ENCODE measurements at places on chromosomes 2 and 18.

- DNase-seq = no peak
Measured at GRCh38 chr2:152015552-152015951, 83.3 kb downstream of the CACNB4 start.

DNA sequence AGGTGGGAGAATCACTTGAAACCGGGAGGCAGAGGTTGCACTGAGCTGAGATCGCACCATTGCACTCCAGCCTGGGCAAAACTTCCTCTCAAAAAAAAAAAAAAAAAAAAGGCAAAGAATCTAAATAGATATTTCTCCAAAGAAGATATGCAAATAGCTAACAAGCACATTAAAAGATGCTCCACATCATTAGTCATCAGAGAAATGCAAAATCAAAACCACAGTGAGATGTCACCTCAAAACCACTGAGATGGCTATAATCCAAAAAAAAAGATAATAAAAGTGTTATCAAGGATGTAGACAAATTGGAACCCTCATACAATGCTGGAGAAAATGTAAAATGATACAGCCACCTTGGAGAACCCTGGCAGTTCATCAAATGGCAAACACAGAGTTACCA is 8.4 kb downstream of the ST8SIA5 start:
- no peak for DNase-seq

DNA sequence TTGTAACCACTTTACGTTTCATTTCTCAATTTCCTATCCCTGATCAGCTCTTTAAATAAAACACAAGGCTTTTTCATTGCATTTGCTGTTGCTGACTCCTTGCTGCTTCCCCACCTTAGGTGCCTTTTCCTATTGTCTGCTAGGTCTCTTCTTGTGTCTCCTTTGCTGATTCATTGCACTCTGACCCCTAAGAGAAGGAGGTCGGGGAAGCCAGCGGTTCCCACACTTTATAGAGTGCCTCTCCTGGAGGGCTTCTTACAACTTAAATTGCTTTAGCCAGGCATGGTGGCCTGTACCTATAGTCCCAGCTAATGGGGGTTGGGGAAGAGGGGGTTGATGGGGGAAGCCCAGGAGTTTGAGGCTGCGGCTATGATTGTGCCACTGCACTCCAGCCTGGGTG is 495.0 kb downstream of the DLGAP1 start:
- no peak for DNase-seq

DNA sequence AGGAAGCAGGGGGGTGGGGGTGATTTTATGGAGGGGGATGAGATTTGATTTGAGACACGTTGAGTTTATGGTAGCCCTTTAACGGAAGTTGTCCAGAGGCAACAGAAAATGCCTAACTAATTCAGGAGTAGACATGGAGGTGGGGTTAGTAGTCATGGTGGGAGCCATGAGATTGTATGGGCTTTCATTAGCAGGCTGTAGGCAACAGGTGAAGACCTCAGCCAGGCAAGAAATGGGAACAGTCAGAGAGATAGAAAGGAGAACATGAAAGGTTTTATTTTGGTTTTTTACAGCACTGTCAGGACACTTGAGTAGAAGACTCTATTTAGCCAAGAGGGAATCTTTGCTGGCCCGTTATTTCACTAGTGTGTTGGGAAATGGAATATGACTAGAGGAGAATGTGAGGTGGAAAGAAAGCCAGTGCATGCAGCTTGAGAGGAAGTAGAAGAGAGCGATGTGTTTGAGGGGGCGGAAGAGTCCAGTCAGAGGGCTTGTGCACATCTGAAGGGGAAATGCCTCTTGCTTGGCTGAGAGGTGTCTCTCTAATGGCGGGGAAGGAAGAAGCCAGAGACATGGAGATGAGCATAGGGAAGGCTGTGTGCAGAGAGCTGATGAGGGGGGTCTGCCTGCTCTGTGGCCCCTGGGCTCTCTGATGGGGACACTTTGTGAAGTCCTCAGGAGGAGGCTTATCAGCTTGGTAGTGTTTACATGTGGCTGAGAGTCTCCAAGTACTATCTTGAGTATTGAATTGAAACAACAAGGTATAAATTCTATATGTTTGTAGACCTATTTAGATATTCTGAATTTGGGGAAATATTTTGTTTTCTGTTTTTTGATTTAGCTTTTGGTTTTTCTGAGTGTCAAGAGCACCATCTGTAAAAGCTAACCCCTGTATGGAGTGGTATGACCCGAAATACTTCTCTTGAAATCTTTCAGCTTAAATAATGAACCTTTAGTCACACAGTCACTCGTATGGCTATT is 66.9 kb upstream of the ITM2C start:
- DNase-seq = no peak

GRCh38 chr18:27845897-27846296 is 331.0 kb downstream of the CDH2 start:
- no peak for DNase-seq

DNA sequence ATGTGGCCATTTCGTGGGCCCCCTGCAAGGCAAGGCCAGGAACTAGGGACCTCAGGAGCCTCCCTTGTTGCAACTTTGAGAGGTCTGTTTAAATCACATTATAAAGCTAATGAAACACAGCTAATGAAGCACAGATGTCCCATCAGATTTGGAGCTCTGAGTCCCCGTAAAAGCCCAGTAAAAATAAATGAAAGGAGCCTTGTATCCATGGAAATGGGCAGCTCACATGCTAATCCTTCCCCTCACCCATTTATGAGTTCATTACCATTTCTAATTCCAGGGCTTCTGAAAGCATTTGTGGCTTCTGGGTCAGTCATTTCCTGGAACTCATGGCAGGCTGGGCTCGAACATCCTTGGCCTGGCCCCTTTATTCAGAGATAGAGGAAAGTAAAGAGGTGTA is 274.8 kb downstream of the SS18 start:
- no peak for DNase-seq

- DNase-seq = no peak
Measured at GRCh38 chr18:25001803-25002202, 350.2 kb downstream of the ZNF521 start.

DNA sequence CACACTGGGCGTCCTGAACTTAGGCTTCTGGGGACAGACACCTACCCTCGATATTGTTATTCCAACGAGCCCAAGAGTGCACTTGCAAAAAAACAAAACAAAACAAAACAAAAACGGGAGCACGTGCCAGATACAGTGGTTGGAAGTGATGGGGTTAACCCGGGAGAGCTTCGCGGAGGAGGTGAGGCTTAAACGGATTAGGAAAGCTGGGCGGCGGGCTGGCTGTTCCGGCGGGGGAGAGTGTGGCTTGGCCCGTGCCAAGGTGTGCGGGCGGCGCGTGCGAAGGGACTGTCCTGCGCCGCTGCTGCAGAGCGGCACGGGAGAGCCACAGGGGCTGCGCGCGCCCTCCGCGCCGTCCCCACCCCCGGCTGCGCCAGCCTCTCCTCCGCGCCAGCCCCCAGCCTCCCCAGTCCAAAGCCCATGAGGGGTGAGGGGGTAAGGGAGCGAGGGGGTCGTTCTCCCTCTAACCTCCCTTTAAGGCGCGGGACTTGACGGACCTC is 1.5 kb upstream of the SLC30A3 start:
- peak; percentile 18 for DNase-seq

GRCh38 chr2:115782286-115782685 is 1339.8 kb downstream of the DPP10 start:
- DNase-seq = no peak

GRCh38 chr2:64748561-64748960 is 94.8 kb upstream of the SERTAD2 start:
- DNase-seq = no peak

DNA sequence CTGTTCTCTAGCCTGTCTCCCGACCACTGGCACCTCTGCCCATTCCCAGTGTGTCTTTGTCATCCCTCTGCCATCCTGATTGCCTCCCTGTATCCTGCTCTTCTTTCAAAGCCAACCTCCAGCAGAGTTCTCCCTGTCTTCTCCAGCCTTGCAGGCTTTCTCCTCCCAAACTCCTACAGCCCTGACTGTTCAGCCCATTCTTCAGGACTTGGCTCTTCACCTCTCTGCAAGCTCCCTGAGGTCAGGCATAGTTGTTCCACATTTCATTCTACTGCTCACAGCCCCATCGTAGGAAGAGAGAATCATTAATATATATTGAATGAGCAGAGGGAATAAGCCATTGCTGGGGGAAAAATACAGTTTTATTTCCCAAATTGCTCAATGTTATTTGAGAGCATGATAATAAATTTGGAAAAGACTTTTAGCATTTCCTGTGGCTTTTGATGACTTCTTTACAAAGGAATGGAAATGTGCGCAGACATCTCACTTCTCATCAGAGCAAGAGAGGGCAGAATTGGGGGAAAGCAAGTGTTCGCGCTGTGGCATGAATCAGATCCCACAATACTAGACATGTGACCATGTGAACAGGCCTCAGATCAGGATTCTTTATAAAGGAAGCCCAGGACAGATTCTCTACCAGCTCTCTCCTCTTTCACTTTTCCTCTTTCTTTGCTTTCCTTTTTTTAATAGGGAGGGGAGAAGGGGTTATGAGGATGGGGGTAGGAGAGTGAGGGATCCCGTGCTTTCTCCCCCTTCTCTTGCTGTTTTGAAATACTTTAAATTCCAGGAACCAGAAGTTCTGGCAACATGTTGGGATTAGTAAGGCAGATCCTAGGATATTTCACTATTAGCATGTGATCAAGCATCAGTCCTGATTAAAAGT is 37.4 kb downstream of the EPAS1 start:
- DNase-seq = no peak

GRCh38 chr2:198213253-198213652 is 408.9 kb downstream of the PLCL1 start:
- no peak for DNase-seq

- no peak for DNase-seq
Measured at GRCh38 chr2:72727356-72727755, 98.5 kb downstream of the EXOC6B start.

DNA sequence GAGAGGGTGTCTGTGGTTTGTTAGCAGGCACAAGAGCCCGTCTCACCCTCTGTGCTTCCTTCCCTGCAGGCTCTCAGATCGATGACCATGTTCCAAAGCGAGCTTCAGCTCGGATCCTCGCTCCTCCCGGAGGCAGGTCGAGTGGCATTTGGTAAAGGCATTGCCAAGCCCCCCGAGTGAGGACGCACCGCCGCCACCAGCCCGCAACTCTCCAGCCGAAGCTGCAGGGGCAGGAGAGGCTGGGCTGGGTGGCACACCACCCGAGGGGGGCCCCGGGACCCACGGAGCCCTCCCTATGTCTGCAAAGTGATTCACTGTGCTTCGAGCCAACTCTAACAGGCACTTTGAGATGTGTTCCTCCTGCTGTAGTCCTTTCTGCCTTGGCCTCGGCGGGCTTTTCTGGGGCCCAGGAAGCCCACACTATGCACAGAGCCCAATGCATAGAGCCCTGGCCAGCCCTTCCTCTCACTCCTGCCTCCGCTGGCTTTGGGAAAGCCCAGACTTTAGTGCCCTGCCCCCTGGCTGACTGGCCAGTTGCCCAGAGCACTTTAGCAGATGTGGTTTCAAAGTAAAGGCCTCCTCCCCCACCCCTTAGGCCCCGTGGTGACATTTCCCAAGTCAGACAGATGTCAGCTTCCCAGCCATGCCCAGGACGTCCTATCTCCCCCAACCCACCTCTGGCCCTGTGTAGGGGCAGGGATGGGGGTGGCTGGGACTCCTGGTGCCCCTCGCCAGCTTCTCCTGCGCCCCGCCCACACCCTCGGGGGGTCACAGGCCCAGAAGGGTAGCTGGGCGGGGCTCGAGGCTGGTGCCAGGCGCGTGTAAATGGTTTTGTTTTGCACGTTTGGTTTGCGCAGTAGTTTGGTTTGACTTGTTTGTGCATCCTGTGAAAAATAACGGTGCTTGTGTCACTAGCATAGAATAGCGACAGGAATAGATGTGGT is 23.3 kb upstream of the MAPRE3 start:
- no peak for DNase-seq

DNA sequence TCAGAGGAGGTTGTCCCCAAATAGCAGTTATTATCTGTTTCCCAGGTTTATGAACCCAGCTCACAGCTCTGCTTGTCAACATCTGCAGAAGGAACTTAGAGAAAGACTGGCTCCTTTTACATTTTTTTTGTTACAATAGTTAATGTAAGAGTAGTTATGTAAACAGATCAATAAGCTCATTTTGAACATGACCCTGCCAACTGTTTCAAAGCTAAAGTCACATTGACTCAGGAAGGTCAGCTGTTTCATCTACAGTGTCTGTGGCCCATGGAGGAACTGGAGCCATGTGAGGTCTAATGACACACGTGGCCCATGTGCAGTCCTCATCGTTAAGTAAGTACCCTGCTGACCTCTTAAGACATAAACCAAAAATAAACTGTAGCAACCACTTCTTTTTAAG is 97.1 kb downstream of the SH3RF3 start:
- DNase-seq = no peak

- DNase-seq = no peak
Measured at GRCh38 chr2:49113046-49113445, 41.3 kb downstream of the FSHR start.

DNA sequence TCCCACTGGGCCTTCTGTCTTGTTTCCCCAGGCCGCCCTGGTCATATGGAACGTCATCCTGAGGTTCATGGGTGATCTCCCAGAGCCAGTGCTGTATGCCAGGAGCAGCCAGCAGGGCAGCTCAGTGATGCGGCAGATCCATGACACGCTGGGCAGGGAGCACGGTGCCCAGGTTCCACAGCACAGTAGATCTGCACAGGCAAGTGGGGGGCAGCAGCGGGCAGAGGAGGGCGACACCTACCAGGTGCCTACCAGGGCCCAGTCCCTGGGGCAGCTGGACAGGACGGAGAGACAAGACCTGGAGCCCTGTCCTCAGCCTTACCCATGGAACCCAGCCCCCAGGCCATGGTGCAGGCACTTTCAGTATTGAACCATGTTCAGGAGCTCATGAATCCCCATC is 36.1 kb upstream of the GPR17 start:
- DNase-seq = no peak

DNA sequence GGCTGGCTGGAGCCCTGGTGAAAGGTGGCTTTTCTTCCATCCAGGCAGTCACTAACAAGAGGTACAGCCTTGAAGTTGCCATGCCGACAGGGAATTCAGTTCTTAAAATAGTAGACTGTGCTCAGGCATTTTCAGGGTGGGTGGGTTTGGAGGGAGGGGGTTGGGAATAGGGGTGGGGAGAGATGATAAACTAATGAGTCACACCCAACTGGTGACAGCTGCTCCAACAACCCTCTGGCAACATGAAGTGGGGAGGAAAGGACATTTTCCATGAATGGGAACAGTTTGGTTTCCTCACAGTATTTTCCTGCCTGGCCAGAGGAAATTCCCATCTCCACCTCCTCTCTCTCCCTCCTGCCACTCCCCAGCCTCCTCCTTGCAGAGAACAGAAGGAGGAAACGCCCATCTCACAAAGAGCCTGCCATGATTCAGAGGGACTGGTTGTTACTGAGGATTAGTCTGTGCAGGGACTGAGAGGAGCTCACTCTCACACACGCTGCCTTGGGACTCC is 113.0 kb upstream of the SLC1A4 start:
- no peak for DNase-seq

All from naive B cell (primary cell).